PC-3 (cell line): ENCODE measurements at places on chromosomes 6 and 20. TPM values are rescaled to one million over a fixed set of nuclear protein-coding genes. Genes with fewer than 3 reads are reported as not detected.

DNA sequence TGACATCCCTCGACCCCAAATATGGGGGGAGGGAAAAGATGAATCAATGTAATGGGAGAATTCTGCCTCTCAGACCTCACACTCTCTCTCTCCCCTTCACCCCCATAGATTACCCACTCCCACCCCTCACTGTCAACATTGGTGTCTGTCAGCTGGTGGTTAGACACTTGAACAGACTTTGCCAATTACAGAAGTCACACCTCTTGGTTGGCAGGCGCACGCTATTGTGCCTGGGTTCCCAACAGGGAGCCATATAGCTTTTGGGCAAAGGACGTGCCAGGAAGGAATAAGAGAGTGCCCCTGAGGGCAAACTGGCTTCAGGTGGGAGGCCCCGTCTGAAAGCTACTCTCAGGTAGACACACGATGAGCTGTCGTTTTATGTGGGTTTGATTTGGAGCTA is 54.1 kb upstream of the FYN start:
- peak overlapping the region; percentile 97 for H3K27ac ChIP-seq
- H3K4me3 ChIP-seq, result peak overlapping the region; percentile 13; the same call in 1 of the 2 replicates
- peak; percentile 66 for DNase-seq
- H3K36me3 ChIP-seq, result no peaks in the 10 kb centered on the region
- H3K4me1 ChIP-seq, result peaks cover 37% of the 10 kb centered on the region

CLPSL2 gene
- not detected in 2 replicates for total RNA-seq

GRCh38 chr20:6081236-6081635 is 27.4 kb upstream of the LRRN4 start:
- no peak overlapping the region for H3K27ac ChIP-seq
- H3K4me3 ChIP-seq, result no peak overlapping the region

DNA sequence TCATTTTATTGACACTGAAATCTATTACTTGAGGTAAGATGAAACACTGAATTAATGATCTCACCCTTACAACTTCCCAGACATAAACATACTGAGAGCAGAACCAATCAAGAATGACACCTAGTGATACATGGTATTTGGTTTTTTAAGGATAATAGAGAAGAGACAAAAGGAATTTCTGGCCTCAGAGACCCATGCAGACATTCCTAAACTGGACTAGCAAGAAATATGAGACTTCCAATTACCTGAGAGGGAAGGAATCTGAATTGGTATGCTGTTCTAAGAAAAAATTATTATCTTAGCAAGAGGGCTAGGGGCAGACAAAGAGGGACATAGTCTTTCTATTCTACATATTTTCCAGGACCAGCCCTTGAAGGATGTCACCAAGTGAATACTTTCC is 141.1 kb downstream of the BMP5 start:
- peak; percentile 67 for DNase-seq
- H3K4me3 ChIP-seq, result no peak overlapping the region
- no peaks in the 10 kb centered on the region for H3K27me3 ChIP-seq

ENPP5 gene
- total RNA-seq, result 0.04 TPM in 1 of 2 replicates, not detected in the other

- peak; percentile 15 for DNase-seq
- H3K27ac ChIP-seq, result no peak overlapping the region
- no peaks in the 10 kb centered on the region for H3K27me3 ChIP-seq
- H3K4me1 ChIP-seq, result no peaks in the 10 kb centered on the region
Observed at GRCh38 chr20:48679599-48679998, 148.2 kb downstream of the PREX1 start.

CLVS2 gene
- not detected in 2 replicates for total RNA-seq

- peaks cover 4% of the 10 kb centered on the region; the same call in 1 of the 2 replicates for H3K36me3 ChIP-seq
- no peak for DNase-seq
- no peaks in the 10 kb centered on the region for H3K4me1 ChIP-seq
- no peak overlapping the region for H3K27ac ChIP-seq
- H3K4me3 ChIP-seq, result no peak overlapping the region
- H3K27me3 ChIP-seq, result no peaks in the 10 kb centered on the region
Observed at GRCh38 chr6:166333172-166333995, 9.0 kb downstream of the SFT2D1 start.

DNA sequence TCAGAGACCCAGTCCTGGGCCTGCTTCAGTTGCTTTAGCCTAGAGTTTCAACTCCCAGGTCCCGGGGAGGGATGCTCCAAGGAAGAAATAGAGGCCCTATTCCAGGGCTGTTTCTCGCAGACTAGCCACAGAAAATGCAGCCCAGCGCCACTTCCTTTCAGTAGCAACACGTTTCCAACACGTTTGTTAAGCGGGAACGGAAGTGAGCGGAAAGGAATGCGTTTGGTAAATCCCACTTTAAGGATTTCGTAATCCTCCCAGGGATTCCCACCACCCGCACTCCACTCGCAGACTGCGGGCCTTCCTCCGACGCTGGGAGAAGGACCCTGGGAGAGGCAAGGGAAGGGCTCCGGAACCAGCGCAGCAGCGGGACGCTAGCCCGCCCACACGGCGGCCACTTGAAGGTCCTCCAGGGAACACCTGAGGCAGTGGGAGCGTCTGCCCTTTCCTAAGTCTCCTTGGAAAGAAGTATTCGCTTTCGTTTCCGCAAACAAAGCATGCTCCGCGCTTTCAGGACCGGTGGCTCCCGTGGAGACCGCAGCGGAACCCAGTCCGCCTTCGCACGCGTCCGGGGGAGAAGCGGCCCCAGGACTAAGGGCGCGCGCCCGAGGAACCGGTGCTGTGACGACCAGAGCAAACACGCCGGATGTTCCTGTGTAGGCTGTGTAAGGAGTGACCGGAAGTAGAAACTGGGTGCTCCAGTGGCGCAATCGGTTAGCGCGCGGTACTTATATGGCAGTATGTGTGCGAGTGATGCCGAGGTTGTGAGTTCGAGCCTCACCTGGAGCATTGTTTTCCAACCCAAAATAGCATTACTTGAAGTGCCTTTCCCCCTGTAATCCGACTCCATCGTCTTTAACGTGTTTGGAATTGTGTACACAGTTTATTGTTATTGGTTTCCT is 227.6 kb upstream of the PRSS16 start:
- H3K4me3 ChIP-seq, result peak overlapping the region; percentile 78
- H3K27me3 ChIP-seq, result no peaks in the 10 kb centered on the region
- peak; percentile 93 for DNase-seq
- peaks cover 19% of the 10 kb centered on the region for H3K4me1 ChIP-seq

RHAG gene
- total RNA-seq, result not detected in 2 replicates

TSHZ2 gene
- total RNA-seq, result not detected in 2 replicates

DNA sequence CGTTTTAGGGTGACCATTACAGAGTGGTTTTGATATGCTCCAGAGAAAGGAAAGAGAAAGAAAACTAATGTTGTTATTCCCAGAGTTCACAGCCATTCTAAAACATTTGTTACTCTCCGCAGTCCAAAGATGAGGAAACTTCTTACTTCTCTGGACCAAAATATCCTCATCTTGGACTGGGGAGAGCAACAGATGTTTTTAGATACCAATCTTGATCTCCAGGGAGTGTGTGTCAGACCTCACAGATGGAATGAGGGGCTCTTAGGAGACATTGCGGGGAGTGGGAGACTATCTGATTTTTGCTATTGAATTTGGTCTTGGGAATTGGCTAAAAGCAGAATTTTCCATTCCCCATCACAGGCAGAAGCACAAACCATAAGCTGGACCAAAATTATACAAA is 110.8 kb downstream of the TNFAIP3 start:
- no peak overlapping the region for H3K4me3 ChIP-seq
- peaks cover 13% of the 10 kb centered on the region for H3K4me1 ChIP-seq
- H3K27ac ChIP-seq, result 0 out of 2 replicates have a peak overlapping the region, but pooled peaks have one; percentile 20
- H3K27me3 ChIP-seq, result no peaks in the 10 kb centered on the region
- DNase-seq, result no peak

TP53INP2 gene
- 2.1 and 3.3 TPM in 2 replicates for total RNA-seq

DNA sequence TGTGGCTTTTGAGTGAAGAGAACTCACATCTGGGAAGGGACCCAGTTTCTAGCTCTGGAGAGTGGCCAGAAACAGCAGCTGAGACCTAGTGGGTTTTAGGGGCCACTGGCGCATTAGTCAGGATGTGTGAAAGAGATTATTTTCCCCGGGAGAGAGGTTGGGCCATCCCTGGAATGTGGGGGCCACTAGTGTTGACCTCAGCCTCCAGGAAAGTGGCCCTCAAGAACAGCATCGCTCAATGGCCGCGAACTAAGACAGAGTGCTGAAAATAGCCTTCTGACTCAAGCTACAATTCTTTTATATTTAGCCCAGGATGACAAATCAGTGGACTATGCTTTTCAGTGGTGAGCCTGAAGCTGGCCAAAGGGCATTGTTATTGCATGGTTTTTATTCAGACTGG is 210.4 kb upstream of the RNF24 start:
- DNase-seq, result peak; percentile 91
- peak overlapping the region; percentile 4; the same call in 1 of the 2 replicates for H3K4me3 ChIP-seq
- H3K4me1 ChIP-seq, result peaks cover 38% of the 10 kb centered on the region

DNA sequence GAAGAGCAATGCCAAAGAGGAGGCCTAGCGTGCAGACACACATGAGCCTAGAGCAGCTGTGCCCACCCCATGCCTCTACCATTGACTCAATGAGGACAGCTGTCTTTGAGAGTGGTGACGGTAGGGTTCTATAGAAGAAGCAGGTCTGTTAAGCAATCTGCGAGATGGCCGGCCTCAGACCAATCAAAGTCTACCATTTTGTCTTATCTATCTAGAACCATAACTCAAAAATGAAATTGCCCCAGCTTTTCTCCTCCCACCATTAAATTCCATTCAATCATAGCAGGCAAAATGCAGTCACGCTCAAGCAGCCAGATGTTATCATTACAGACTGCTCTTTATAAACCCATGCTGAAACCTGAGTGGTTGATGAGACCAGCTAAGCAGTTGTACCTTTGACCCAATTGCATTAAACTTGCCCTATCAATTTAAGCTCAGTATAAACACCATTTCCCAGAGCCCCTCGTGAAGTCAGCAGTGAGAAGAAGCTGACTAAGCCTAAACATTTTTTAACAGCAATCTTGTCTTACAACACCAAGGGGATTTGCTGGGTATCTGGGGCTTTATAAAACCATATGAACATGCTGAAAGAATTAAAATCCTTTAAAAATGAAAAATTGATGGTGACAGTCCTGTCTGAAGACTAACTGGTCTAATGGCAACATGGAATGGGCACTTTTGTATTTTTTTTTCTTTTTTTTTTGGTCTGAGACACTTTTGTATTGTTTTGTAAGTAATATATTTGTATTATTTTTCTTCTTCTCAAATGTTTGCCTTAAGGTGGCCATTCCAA is 57.5 kb downstream of the FOXC1 start:
- no peaks in the 10 kb centered on the region for H3K36me3 ChIP-seq
- H3K27me3 ChIP-seq, result no peaks in the 10 kb centered on the region
- DNase-seq, result no peak
- no peak overlapping the region for H3K27ac ChIP-seq

PCSK2 gene
- total RNA-seq, result not detected in 2 replicates

NRSN1 gene
- total RNA-seq, result not detected in 2 replicates

PPP1R3G gene
- 2.8 and 3.2 TPM in 2 replicates for total RNA-seq

DNA sequence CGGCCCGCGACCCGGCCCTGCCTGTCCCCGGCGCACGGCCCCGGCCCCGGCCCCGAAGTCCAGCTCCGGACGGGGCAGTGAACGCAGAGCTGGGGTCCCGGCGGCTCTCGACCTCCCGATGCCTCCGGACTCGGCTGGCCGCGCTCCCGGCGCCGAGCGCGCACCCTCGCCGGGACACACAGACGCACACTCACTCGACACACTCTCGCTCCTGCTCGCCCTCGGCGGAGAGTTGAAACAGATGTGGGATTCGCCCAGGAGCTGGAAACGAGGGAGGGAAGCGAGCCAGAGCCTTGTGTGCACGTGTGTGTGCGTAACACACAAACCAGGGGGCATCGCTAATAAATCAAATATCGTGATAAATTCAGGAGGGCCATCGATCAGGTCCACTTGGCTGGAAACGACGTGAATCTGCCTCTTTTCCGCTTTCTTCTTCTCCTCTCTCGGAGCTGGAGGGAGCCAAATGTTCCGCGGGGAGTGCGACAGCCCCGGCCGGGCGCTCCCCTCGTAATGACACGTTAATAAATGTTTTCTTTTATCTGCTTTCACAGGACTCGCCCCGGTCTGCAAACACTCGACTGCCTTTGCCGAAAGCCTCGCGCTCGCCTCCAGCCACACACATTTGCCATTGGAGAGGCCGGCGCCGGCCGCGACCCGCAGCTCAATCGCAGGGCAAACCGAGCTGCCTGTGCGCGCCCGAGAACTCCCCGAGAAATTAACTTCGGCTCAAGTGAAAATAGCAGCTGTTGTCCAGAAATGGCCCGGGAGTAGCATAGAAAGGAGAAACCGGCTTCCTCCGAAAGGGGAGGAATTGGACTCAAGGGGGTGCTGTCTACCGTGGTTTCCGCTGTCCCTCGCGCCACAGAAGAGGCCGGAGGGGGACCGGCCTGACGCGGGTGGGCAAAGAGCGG is 828 bp upstream of the SULF2 start:
- peak; percentile 90 for DNase-seq
- H3K4me1 ChIP-seq, result peaks cover 66% of the 10 kb centered on the region
- H3K36me3 ChIP-seq, result peaks cover 16% of the 10 kb centered on the region
- H3K27ac ChIP-seq, result peak overlapping the region; percentile 87

HLA-DOA gene
- total RNA-seq, result not detected in 2 replicates

GRCh38 chr6:116278854-116279231 is 887 bp downstream of the TSPYL1 start:
- peak overlapping the region; percentile 99 for H3K4me3 ChIP-seq
- no peak for DNase-seq
- H3K4me1 ChIP-seq, result peaks cover 9% of the 10 kb centered on the region
- 0 out of 2 replicates have a peak overlapping the region, but pooled peaks have one; percentile 77 for H3K27ac ChIP-seq

GRCh38 chr20:9021216-9021615 is 47.7 kb upstream of the PLCB4 start:
- no peak overlapping the region for H3K27ac ChIP-seq
- no peak for DNase-seq
- H3K36me3 ChIP-seq, result no peaks in the 10 kb centered on the region
- H3K4me1 ChIP-seq, result peaks cover 11% of the 10 kb centered on the region
- no peaks in the 10 kb centered on the region for H3K27me3 ChIP-seq

- peak; percentile 95 for DNase-seq
- no peaks in the 10 kb centered on the region for H3K36me3 ChIP-seq
- H3K4me3 ChIP-seq, result peak overlapping the region; percentile 3; the same call in 1 of the 2 replicates
- H3K27me3 ChIP-seq, result no peaks in the 10 kb centered on the region
Observed at GRCh38 chr20:58875541-58876134, 23.1 kb downstream of the GNAS start.

- H3K27me3 ChIP-seq, result no peaks in the 10 kb centered on the region
- peaks cover 5% of the 10 kb centered on the region; the same call in 1 of the 2 replicates for H3K36me3 ChIP-seq
- no peak overlapping the region for H3K27ac ChIP-seq
- no peak overlapping the region for H3K4me3 ChIP-seq
- no peak for DNase-seq
- no peaks in the 10 kb centered on the region for H3K4me1 ChIP-seq
Observed at GRCh38 chr20:32168184-32168910, 39.2 kb downstream of the PLAGL2 start.

DNA sequence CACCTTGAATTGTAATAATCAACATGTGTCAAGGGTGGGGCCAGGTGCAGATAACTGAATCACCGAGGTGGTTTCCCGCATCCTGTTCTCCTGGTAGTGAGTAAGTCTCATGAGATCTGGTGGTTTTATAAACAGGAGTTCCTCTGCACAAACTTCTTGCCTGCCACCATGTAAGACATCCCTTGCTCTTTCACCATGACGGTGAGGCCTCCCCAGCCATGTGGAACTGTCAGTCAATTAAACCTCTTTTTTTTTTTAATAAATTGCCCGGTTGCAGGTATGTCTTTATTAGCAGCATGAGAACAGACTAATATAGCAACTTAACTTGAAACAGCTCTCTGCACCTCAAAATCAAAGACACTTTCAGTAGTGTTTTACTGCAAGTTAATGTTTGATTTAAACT is 121.6 kb downstream of the OGFRL1 start:
- H3K27ac ChIP-seq, result peak overlapping the region; percentile 20; the same call in 1 of the 2 replicates
- no peak overlapping the region for H3K4me3 ChIP-seq
- peak; percentile 50 for DNase-seq
- H3K36me3 ChIP-seq, result peaks cover 27% of the 10 kb centered on the region
- peaks cover 40% of the 10 kb centered on the region for H3K4me1 ChIP-seq
- no peaks in the 10 kb centered on the region for H3K27me3 ChIP-seq
